NCI-H226 (cell line): ENCODE measurements at places on chromosomes 6 and 20.
A peak's percentile ranks its signal among the peaks of the same experiment; 100 is the strongest.

GRCh38 chr6:166381733-166382499 is 824 bp downstream of the MPC1 start:
- DNase-seq: no peak

- DNase-seq: no peak
Observed at GRCh38 chr6:35061102-35061615, 80.0 kb downstream of the TCP11 start.

- no peak for DNase-seq
Observed at GRCh38 chr6:152954443-152954842, 28.4 kb downstream of the FBXO5 start.

DNA sequence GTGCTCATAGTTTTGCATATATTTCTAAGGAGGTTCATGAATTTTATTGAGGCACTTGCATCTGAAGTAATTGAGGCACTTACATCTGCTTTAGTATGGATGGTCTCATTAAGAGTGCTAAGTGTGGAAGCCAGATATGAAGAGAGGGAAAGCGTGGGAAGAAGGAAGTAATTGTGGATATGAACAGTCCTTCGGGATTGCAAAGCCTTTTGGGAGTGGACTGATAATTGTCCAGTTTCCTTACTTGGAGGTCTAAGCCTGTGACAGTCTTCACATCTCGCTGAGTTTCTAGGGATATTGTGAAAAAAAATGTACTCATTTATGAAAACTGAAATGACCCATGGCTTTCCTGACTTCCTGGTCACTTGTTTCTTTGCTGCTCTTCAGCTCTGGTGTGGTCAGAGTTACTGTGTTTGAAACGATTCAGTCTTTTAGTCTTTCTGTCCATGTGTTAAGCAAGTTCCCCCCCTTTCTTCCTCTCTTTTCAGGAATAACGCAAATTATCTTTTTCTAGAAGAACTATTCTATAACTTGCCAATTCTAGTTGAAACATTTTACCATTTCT is 137.3 kb downstream of the ZFAND3 start:
- DNase-seq: no peak

DNA sequence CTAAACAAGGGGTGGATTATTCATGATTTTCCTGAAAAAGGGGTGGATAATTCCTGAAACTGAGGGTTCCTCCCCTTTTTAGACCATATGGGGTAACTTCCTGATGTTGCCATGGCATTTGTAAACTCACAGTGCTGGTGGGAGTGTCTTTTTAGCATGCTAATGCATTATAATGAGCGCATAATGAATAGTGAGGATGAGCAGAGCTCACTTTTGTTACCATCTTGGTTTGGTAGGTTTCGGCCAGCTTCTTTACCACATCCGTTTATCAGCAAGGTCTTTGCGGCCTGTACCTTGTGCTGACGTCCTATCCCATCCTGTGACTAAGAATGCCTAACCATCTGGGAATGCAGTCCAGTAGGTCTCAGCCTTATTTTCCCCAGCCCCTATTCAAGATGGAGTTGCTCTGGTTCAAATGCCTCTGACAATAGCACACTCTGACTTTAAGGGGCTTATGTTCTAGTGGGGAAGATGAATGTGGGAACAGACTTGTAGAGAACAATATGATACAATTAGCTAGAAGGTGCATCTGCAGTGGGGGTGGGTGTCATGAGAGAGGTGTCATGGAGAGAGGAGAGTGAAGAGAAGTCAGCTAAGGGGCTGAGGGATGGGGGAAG is 4.2 kb upstream of the GPR31 start:
- DNase-seq: no peak

GRCh38 chr6:15708231-15708630 is 45.4 kb upstream of the DTNBP1 start:
- DNase-seq: no peak

GRCh38 chr20:9179193-9179802 is 110.4 kb downstream of the PLCB4 start:
- DNase-seq: peak; percentile 23

- no peak for DNase-seq
Observed at GRCh38 chr6:211871-212497, 80.3 kb upstream of the DUSP22 start.

DNA sequence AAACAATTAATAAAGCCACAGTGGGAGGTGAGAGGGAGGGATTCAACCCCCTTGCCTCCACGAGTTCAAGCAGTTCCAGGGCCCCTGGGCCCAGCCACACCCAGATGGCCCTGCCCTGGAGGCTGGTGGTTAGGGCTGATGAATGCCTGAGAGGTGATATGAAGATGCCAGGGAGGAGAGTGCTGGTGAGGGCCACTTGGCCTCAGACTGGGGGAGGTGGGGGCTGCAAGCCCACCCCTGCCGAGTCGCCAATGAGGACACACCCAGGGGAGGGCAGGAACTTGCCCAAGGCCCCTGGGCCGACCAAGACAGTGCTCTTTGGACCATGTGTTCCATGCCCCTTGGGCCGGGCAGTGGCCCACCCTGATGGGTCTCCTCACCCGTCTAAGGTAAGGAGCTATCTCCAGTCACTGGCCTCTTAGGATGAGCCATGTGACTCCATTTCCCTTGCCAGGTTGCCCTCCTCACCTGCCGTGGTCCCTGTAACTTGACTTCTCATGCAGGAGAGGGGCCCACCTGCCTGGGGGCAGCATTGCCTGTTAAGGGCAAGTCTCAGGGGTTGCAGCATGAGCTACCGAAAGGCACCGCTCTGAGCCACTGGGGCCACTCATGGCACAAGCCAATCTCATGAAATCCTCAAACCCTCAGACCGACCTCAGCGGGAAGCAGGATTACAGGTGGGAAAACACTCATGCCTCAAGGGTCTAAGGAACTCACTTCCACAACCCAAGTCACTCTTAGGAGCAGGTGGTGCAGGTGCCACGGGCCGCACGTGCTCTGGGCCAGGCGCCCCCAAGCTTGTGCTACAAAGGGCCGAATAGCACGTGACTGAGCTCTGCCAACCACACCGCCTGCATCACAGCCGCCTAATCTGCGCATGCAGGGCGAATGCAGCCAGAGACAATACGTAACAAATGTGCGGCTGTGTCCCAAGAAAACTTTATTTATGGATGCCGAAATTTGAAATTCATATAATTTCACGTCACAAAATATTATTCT is 147.4 kb upstream of the MLN start:
- no peak for DNase-seq

DNA sequence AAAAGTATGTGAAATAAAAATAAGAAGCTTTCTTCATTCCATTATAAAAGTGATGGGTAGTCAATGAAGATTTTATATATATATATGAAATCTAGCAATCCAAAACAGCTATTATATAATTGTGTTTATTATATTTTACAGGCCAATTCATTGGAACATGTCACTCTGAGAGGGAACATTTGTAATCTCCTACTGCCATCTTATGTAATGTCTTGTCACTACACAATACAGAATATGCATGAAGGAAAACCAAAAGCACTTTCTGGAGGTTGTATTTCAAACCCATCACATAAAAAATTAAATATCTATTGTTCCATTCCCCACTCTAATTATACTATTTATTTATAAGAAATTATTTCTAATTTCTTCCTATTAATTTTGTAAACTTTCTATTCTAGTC is 31.5 kb upstream of the IRAK1BP1 start:
- no peak for DNase-seq

- DNase-seq: no peak
Observed at GRCh38 chr6:143535189-143535614, 23.7 kb upstream of the FUCA2 start.

- no peak for DNase-seq
Observed at GRCh38 chr6:53144802-53145201, 3.8 kb downstream of the GCM1 start.

- no peak for DNase-seq
Observed at GRCh38 chr6:108145639-108146038, 20.2 kb upstream of the NR2E1 start.

DNA sequence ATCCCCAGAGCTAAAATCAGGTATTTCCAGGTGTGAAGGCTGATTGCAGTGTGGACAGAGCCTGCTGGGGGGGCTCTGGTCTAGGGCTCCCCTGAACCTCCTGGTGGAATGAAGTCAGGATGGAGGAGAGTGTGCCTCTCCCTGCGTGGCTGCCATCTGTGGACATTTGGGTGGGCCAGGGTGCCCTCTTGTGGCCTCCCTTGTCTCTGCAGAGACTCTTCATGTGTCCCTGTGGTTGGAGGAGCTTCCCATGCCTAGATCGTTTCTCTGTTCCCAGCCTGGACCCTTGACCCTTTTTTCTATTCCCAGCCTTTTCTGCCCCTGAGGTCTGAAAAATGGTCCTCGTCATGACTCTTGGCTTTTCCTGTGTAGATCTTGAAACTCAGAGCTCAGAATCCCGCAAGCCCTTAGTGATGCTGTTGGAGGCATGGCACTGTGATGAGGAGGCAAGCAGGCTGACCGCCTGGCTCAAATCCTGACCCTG is 9.9 kb upstream of the PSMF1 start:
- peak; percentile 3 for DNase-seq

GRCh38 chr6:148109732-148110131 is 232.9 kb upstream of the SASH1 start:
- DNase-seq: no peak

DNA sequence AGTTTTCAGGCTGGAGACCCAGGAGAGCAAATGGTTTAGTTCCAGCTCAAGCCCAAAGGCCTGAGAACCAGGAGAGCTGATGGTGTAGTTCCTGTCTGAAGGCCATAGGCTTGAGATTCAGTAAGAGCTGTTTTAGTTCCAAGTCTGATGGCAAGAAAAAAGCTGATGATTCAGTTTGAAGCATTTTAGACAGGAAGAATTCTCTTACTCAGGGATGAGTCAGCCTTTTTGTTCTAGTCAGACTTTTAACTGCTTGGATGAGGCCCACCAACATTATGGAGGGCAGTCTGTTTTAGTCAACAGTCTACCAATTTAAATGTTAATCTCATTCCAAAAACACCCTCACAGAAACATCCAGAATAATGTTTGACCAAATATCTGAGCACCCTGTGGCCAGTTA is 2.5 kb downstream of the ZSCAN26 start:
- DNase-seq: peak; percentile 70

DNA sequence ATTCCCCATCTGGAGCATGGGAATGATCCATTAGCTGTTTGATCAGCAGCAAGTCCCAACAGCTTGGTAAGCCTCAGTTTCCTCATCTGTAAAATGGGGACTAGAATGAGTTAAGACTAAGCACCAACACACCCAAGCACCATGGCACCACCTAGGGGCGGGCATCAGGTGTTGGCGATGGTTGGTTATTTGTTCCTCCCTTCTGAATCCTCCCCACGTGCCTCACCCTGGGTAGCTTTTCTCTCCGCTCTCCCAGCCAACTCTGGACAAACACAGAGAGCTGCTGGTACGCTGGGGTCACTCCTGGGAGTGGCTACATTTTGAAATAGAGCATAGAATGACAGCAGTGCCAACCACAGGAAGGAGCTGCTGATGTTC is 13.3 kb upstream of the ITPR3 start:
- DNase-seq: no peak

DNA sequence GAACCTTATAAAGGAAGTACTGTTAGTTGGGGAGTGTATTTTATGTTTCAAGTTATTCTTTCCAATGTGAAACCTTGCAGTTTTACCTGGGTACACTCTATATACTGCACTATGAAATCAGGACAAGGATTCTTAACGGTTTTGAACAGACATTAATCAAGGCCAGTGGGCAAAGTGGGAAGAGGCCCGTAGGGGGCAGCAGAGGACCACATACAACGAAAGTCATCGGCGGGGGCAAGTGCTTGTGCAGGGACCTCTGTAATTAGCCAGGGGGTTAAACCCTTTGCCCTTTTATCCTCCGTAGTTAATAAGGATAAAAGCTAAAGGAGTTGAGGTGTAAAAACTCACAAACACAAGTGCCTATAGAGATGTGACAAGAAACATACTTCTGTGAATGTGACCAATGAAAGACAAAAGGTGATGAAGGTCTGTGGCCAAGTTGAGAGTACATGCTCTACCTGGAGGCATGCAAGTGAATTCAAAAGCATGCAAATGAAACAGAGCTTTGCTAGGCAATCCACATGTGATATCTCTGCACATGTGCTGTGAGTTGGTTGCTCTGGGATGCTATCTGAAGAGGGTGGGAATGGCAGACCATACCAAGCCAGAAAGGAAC is 392.7 kb upstream of the MAN1A1 start:
- peak; percentile 10 for DNase-seq

DNA sequence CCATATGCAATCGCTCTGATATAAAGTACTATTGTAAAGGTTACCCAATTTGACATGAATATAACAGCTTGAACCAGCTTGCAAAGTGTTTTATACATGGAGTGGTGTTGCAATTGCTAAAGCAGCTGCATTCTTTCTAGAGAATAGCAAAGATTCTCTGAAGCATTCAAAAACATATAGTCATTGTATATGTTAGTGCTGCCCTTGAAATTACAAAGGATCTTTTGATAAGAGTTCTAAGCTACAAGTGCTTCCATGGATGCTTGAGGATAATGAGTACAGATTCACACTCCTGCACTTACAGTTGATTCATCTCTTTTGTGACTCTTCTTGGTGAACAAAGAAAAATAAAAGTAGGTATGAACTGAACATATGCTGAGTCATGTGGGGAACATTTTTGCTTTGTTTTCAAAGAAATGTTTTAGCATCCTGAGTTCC is 175.7 kb downstream of the ALDH8A1 start:
- DNase-seq: peak; percentile 36

DNA sequence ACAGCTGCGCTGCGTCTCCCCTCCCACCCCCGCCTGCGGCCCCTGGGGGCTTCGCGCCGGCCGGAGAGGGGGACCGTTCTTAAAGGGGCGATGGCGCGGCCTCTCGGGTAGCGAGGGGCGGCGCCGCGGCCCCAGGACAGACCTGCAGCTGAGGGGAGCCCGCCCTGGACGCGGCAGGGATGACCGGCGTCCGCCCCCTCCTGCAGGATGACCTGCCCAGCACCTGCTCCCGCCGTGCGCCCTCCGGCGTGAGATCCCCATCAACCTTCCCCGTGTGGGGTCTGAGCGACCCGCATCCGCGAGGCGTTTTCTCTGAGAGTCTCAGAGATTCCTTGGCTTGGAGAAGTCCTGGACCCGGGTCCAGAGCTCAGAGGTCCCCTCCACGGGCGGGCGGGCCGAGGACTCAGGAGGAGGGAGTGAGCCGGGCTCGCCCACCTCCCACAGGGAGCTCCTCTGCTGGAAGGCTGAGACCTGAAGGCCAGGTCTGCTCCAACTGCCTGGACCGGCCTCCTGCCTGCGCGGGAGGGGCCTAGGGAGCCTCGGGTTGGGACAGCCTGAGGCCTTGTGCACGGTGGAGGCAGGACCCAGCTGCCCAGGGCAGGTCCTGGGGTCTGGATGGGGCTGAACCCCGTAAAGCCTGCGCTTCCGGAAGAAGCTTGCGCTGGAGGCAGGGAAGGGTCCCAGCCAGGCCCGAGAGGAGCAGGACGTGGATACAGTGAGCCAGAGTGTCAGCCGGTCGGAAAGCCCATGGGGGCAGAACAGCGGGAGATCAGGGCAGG is 532 bp upstream of the NKAIN4 start:
- DNase-seq: no peak

DNA sequence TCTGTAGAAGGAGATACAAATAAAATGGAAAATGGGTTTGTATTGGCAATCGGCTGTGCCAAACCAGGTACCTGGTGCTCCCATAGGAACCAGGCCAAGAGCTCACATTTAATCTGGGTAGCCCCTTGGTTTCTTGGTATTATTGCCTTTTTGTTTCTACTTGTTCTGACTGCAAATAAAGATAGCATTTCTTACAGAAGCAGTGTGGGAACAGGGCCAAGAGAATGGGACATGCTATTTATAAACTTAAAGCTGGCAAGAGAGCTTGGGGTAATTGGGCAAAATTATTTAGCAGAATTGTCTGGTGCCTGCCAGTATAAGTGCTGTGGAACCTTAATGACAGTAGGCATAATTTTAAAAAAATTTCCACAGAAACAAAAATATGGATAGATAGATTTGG is 113.5 kb upstream of the GLP1R start:
- no peak for DNase-seq

- no peak for DNase-seq
Observed at GRCh38 chr6:37495244-37495934, 4.3 kb downstream of the CCDC167 start.
